ENCODE measurements at places on chromosomes 3 and 15. TPM values are rescaled to one million over a fixed set of nuclear protein-coding genes. Genes with fewer than 3 reads are reported as not detected.

Gene KCNH8
- not detected for total RNA-seq

Gene TMEM40
- 0.25 TPM for total RNA-seq

Gene LSM3
- total RNA-seq = 20.8 TPM

Gene PP2D1
- not detected for total RNA-seq

All from A549 treated with dexamethasone at 1 μM for 4 hours (cell line).